HS-27A (cell line): ENCODE measurements at places on chromosomes 2 and 18.

GRCh38 chr2:234954551-234954992 is 2.8 kb downstream of the SH3BP4 start:
- no peak for DNase-seq

DNA sequence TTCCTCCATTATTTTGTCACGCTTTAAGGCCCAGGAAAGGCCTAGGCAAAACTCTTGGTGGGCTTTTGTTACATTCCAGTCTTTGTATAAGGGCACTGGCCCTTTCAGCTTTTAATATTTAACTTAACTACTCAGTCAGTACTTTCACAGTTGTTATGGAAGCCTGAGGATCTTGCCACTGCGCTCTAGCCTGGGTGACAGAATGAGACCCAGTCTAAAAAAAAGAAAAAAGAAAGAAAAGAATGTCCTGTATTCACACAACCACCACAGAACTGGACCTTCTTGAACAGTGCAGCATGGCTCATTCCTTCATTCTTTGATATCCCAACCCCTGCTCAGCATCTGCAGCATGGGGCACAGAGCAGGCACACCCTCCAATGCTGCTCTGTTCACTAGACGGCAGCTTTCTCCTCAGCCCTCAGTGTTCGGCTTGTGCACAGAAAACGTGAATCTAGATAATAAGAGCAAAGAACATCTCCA is 93.4 kb upstream of the MSH2 start:
- DNase-seq, result no peak

DNA sequence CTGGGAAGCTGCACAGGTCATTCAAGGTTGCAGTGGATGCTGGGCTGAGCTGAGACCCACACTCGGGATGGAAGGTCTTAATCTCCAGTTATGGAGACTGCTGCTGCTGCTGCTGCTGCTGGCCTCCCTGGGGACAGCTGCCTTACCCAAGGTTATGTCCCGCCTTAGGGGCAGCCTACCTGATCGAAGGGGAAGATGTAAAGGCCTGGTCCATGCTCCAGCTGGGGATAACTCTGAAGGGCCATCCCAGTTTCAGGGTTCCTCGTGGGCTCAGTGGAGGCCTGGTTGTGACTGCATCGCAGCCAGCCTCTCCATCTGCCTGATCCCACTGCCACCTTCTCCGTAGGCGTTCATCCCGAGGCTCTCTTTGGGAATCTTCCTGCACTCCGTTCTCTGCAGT is 33.0 kb downstream of the RHOB start:
- DNase-seq, result no peak

GRCh38 chr2:221135699-221136098 is 436.4 kb downstream of the EPHA4 start:
- no peak for DNase-seq

DNA sequence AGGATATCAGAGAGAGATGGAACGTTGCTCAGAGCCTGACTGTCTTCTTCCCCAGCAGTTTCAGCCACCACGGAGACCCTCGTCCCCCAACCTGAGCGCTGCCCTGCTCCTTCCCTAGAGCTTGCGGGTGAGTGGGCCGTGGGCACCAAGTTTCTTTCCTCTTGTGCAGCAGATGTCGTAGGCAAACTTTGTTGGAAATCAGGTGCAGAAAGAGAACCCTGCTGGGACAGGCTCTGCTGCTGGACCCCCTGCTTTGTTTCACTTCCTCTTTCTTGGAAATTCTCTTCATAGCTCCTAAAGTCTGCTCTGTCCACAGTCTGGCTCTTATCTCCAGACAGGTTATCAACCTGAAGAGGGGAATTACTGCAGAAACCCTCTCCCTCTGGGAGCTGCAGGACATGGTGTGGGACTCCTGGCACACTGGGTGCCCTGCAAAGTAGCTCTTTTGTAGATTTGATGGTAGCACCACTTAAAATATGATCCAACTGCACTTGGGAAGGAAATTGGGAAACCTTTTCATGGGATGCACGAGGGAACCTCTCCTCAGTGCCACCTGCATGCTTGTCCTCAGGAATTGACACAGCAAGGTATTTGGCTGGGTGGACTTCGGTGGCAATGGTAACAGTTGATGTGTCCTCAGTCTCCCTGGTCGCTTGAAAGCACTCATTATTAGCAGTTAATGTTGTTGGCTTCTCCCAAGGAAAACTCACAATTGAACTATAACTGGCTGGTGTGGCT is 92.2 kb downstream of the ALPK2 start:
- DNase-seq, result no peak

DNA sequence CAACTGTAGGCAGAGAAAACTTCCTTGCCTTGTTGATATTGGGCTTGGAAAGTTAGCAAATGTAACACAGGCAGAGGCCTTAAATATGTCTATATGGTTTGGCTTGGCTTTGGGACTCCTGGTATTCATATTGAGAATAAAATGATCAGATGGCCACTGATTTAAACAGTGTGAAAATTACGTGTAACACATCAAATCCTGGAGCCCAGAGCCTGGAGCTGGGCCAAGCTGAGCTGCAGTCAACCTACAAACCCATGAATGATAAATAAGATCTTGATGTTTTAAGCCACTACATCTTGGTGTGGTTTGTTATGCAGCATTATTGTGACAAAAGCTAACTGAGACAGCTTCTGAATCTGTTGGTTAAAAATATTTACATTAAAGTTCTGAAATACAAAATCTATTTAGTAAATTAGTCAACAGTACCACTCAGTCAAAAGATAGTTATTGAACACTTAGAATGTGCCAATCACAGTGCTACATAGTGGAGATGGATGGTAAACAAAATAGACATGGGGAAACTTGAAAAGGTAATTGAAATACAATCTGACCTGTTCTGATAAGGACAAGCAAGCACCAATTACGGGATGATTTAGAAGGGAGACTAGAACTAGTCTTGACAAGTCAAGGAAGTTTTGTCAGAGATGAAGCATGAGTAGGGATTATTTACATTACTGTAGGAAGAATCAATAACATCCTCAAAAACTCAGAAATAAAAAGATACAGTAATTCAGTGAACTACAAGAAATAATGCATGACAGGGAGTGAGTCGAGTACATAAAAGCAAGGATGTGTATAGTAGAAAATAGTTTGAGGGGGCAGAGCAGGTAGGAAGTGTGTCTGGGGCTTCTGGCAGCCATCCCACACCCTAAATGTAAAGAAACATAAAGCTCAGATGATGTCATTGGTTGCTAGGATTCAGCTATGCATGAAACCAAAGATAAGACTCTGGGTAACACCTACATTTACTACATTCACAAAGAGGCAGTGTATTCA is 157.7 kb downstream of the HNMT start:
- no peak for DNase-seq

GRCh38 chr2:25788457-25788856 is 89.8 kb downstream of the ASXL2 start:
- DNase-seq, result no peak

- no peak for DNase-seq
Measured at GRCh38 chr2:2805263-2805662, 474.2 kb upstream of the MYT1L start.

DNA sequence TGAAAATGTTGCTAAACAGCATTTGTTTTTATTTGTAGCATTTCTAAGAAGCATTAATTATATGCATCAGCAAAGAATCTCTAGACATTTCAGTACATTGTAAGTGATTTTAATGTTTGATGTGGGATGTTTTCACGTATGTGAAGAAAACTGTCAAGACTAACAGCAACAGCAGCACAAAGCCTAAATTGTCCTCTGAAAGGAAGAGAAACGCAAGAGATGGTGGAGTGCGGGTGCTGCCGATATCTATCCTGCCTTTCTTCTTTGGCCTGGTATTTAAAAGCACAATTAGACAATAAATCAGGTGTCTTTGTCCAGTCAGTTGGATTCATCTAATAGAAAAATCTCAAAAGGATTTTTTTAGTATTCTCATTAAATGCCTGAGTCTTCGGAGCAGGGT is 3.1 kb downstream of the TWIST2 start:
- no peak for DNase-seq

GRCh38 chr2:110871637-110872036 is 139.3 kb downstream of the ACOXL start:
- no peak for DNase-seq

DNA sequence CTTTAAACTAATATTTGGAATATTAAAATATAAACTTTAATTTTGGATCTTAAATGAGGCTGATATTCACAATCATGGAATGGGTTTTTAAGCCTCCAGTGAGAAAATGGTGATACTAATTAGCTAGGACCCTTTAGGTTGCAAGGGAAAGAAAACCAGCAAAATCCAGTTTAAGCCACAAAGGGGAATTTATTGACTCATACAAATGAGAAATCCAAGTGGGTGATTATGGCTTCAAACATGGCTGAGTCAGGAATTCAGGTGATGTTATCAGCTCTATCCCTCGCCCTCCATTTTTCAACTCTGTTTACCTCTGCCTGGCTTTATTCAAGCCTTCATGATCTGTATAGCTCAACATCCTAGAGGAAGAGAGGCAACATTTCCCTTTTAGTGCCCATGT is 75.3 kb upstream of the DLX2 start:
- DNase-seq, result peak; percentile 23

DNA sequence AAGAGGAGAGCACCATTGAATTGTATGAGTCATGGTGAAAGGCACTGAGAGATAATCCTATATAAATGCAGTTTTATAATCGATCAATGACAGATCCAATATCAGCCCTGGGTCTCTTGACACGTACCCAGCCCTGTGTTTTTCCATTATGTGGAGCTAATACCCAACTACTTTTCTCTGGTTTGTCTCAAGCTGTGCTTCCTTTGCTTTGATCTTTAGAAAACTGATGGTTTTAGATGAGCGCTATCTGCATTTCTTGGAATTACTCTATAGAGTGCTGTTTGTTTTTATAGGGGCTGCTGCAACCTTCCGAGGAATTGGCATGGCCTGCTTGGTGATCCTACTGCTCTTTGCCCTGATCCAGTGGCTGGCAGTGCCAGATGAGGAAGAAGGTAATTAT is 45.0 kb downstream of the NEMP2 start:
- no peak for DNase-seq

GRCh38 chr2:218557941-218558340 is 10.2 kb downstream of the USP37 start:
- no peak for DNase-seq

GRCh38 chr18:13379930-13380690 is 161.6 kb downstream of the LDLRAD4 start:
- DNase-seq, result no peak

DNA sequence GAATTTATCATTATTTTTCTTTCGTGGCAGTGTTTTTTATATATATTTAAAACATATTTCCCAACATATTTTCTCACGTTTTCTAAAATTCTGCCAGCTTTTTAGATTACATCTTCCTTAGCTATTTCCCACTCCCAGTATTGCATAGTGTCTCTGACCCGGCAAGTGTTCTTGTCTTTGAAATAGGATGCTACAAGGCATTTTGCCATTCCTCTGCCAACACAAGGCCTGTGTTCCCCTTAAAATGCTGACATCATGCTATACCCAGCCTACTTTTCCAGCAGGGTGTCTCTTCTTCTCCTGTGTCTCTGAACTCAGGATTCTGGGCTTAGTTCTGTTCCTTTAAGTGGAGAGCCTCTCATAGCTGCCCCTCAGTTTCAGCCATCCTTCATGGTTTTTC is 115.2 kb downstream of the DIS3L2 start:
- DNase-seq, result no peak

DNA sequence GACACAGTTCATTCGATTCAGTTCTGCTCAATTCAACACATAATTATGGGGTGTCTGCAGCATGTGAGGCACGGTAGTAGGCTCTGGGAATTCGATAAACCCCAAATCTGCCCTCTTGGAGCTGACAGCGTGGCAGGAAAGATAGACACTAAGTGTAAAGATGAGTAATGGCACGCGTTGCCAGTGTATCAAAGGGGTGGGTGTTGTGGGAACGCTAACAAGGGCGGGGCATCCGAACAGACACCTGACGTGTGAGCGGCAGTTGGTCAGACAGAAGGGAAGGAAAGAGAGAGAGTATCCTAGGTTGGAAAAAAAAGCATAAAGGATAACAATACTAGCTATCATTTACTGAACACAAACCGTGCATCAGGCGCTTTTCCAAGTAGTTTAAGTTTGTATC is 125.7 kb upstream of the HAAO start:
- no peak for DNase-seq

GRCh38 chr2:239939736-239940483 is 85.2 kb downstream of the NDUFA10 start:
- DNase-seq, result no peak

- DNase-seq, result peak; percentile 83
Measured at GRCh38 chr2:152200565-152201465, 25.3 kb upstream of the STAM2 start.

DNA sequence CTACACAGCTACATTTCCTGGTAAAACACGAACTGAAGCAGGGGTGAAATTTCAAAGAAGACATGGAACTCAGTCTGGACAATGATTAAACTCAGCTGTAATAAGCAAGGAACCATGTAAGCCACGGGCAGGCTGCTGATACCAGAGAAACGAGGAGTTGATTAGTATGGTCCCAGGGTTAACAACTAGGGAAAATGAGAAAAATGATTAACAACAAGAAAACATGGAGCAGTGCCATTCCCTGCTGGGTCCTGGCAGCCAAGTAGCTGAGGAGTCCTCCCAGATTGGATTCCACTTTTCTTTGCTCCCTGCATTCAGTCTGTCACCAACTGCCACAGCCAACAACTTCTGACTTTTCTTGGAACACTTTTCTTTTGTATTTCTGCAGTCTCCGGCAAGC is 517.0 kb upstream of the KLHL29 start:
- no peak for DNase-seq

DNA sequence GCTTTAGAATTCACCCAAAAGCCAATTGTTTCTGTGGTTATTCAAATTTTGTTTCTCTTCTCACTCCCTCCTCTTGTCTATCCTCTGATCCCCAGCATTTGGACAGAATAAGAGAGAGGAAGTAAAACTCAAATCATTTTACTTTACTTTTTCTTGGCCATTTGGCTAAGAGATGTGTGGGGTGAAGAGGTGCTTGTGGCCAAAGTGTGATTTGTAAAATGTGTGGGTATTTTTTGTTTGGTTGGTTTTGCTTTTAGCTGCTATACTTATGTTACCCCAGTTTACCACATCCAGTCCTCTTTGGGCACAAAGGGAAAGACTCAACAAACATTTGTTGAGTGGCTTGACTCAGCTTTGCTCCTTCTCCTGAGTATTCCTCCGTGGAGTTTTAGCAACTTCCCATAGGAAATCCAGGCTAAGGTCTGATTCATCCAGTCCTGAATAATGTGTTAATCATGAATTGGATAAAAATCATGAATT is 109.1 kb upstream of the CYP1B1 start:
- DNase-seq, result no peak

- no peak for DNase-seq
Measured at GRCh38 chr2:54428108-54428831, 27.9 kb upstream of the SPTBN1 start.

- DNase-seq, result no peak
Measured at GRCh38 chr2:42211291-42211690, 42.1 kb downstream of the EML4 start.

GRCh38 chr18:24695168-24695567 is 234.7 kb downstream of the HRH4 start:
- DNase-seq, result no peak

DNA sequence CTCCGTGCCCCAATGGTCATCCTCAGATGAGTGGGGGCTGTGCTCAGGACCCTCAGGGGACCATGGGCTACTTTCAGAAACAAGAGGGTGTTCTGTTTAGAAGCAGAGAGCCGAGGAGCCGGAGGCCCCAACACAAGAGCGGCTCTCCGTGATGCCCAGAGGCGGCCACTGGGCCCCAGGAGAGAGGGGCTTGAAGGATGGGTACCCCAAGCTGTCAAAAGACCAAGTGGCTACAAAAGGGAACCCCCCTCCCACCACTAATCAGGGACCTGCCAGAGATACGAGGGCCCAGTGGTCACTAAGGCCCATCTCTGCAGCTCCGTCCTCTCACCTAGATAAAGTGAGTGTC is 93.6 kb downstream of the HDAC4 start:
- no peak for DNase-seq

GRCh38 chr2:12006850-12007249 is 260.4 kb downstream of the LPIN1 start:
- DNase-seq, result peak; percentile 89

- DNase-seq, result no peak
Measured at GRCh38 chr18:58161659-58162058, 117.6 kb downstream of the NEDD4L start.
